ENCODE measurements at places on chromosomes 12 and 14.

- no peak for DNase-seq
Observed at GRCh38 chr14:35268946-35269345, 23.2 kb upstream of the PSMA6 start.

DNA sequence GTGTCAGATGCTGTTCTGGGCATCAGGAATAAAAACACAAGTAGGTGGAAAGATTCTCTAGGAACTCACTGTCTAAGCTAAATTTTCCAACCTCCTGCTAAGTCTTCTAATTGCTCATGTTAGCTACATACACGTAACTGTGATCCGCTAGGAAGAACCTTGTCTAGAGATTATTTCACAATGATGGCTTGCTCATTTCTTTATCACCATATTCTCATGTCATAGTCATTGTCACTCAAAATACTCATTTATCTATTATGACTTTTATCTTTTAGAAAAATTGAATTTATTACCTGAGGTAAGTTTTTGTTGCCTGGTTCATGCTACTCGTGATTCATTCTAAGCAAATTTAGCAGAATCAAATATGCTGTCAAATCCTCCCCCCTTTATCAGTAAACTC lies 1402.4 kb upstream of the FLRT2 start:
- DNase-seq = no peak

- DNase-seq = no peak
Observed at GRCh38 chr12:56126732-56127239, 1.3 kb upstream of the ESYT1 start.

- no peak for DNase-seq
Observed at GRCh38 chr14:59160506-59160905, 28.0 kb upstream of the DAAM1 start.

- no peak for DNase-seq
Observed at GRCh38 chr14:31717294-31718085, 156.3 kb downstream of the NUBPL start.

- DNase-seq = no peak
Observed at GRCh38 chr12:57247041-57247440, 3.9 kb downstream of the STAC3 start.

DNA sequence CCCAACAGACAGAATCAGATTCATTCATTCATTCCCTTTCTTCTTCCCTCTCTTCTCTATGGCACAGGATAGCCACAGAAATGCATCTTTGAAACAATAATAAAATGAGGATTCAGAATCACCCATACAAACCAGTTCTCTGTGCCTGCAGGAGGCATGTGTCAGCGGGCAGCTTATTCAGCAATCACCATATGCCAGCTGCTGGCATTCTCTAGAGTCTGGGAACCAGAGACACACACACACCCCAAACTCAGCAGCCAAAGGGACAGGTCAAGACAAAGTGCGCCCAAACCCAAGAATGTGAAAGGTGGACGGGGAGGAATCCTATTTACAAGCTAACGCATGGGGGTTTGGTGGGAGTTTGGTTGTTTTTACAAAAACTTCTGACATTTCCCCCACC lies 14.1 kb downstream of the ARF3 start:
- no peak for DNase-seq

DNA sequence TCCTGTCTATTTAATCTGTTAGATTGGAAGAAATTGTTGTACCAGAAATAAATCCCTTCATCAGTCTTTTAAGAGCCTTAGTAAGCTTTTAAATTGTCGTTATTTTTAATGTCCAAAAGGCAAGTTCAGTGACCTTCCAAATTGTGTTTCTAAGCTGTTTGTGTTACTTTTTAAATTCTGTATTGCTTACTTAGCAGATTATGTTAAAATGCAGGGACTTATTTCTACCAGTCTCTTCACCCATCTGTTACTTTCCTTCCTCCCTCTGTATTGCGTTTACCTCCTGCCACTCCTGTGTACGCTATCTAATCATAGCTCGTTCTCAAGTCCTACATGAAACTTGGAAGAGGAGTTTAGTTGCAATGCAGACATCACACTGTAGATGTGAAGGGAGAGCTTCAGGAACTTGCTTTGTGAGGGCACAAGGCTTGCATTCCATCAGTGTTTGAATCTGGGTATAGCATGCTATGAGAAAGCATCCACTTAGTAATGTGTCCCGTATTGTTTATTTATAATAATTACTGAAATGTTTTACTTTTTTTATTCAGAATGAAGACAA lies 406.5 kb upstream of the RGS6 start:
- no peak for DNase-seq

GRCh38 chr12:46359667-46360280 lies 12.8 kb downstream of the SLC38A2 start:
- DNase-seq = no peak

GRCh38 chr14:47194055-47194454 lies 481.4 kb downstream of the MDGA2 start:
- DNase-seq = no peak

DNA sequence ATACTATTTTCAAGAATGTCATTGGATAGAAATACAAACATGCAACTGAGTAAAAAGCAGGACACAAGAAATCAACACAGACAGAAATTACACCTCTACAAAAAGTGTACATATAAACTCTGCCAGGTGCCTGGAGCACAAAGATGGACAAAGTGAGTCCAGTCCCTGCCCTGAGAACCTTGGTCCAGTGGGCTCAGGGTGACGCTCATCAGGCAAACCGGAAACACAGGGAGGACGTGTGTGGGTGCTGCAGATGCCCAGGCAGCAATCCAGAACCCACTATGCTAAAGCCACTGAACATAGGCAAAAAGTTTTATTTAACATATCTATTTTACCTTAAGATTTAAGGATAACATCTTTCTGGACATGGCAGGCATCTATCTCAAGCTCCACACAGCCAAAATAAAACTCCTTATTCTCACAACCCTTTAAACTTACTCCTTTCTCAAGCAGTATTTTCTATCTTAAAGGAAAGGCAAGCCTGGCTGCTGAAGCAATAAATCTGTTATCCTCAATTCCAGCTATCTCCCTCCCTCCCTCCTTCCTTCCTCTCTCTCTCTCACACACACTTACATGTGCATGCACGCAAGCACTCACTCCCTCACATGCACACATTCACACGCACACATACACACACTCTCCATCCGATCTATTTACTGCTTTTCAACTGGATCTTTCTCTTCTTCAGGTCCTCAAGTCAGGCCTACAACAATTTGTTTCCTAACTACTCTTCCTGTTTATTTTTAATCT lies 10.2 kb downstream of the PPP1R13B start:
- no peak for DNase-seq

DNA sequence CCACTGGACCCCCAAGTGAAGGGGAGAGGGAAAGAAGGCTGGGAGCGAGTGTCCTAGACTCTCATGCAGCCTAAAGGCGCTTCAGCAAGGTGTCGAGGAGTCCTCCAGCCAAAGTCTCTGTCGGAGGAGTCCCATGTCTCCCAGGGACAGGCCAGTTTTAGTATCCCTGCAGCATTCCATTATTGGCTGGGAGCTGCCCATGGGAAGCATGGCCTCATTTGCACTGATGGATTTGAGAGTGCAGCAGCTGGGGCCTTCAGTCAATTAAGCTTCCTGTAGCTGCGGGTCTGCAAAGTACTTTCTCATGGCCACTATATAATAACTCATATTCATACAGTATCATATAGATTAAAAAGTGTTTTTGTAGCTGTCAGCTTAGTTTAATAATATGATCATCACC lies 12.4 kb upstream of the RPH3A start:
- DNase-seq = no peak

DNA sequence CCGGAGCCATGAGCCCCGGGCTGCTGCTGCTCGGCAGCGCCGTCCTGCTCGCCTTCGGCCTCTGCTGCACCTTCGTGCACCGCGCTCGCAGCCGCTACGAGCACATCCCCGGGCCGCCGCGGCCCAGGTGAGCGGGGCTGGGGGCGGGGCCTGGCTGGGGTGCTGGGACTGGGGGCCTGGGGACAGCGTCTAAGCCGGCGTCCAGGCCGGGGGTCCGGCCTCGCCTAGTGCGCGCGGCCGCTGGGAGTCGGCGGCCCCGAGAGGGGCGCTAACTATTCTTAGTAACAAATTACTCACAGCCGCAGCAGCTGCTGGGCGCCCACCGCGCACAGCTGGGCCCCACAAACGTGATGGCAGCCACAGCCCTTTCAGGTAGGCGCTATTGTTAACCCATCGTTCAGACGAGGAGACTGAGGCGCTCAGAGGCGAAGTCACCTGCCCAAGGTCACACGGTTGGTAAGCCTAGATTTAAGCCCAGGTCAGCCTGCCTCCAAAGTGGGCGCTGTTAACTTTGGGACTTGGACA lies 374 bp downstream of the CYP46A1 start:
- no peak for DNase-seq

GRCh38 chr14:70707138-70708038 lies 65.7 kb downstream of the TTC9 start:
- no peak for DNase-seq

- no peak for DNase-seq
Observed at GRCh38 chr12:51667269-51667668, 76.2 kb downstream of the SCN8A start.

- no peak for DNase-seq
Observed at GRCh38 chr14:104792101-104792884, 3.3 kb downstream of the AKT1 start.

DNA sequence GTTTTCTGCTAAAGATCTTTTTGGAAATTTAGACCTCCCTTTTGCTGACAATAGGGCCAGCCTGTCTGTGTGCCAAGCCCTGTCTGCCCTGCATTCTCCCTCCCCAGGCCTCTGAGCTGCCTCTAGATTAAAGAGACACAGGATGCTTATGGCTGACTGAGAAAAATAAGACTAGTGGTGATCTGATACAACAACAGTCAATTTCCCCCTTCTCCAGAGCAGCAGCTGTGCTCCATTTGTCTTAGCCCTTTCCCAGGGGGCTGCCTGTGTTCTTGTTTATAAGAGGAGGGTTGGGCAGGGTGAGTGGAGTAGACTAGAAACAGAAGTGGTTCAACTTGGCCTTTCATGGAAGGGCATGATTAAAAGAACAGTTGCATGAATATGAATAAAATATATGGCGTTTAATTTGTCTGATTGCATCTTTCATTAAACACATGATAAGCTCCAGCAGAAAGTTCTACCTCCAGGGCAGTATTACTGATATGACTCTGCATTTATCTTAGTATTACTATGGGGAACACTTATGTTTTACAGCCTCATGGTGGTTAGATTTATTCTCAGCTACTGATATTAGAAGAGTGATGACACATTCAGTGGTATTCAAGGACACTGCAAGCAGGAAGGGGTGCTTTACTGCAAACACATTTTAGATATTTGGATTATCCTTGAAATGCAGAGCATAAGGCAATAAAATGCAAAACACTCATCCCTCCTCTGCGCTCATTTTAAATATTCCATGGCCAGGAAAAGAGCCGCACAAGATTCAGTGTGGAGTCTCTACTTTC lies 150.2 kb upstream of the CLEC14A start:
- no peak for DNase-seq

- no peak for DNase-seq
Observed at GRCh38 chr14:86153480-86153879, 623.5 kb downstream of the FLRT2 start.

DNA sequence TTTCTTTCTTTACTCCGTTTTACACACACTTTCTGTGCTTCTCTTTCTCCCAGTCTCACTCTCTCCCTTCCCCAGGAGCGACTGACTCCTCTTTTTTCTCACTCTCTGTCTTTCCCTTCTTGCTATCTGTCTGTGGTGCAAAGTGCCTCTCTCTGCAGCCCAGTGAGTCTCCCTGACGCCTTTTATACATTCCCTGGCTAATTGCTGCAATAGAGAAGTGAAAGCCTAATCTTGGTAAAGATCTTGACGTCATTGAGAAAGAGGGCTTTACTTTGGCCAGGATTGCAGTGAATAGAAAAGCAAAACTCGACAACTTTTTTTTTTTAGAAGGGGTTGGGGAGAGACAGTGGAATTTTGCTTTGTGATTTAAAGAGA lies 706 bp upstream of the DIO2 start:
- DNase-seq = no peak

- DNase-seq = no peak
Observed at GRCh38 chr12:92899386-92900001, 29.6 kb downstream of the EEA1 start.

DNA sequence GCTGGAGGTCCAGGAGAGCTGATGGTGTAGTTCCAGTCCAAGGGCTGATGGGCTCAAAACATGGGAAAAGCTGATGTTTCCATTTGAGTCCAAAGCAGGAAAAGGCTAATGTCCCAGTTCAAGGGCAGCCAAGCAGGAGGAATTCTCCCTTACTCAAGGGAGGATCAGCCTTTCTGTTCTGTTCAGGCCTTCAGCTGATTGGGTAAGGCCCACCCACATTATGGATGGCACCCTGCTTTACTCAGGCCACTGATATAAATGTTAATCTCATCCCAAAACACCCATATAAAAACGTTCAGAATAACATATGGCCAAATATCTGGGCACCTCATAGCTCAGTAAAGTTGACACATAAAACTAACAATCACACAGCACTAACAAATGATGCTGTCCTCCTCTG lies 64.1 kb downstream of the SAMD4A start:
- DNase-seq = no peak

DNA sequence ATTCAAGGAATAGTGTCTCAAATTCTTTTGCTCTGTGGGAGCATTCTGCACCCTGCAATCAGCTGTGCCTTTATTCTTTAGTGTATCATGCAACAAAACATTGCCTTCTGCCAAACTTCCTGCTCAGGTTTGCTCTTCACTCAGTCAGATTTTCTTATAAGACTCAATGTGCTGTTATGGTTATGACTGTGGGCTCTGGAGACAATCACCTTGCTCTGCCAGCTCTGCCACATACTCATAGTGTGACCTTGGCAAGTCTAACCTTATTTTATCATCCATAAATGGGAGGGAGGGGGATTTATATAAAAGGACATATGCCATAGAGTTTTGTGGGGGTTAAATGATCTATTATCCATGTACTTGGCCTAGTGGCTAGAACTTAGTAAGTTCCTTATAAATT lies 51.3 kb downstream of the SRGAP1 start:
- DNase-seq = no peak

- DNase-seq = no peak
Observed at GRCh38 chr12:109762071-109762672, 48.5 kb downstream of the FAM222A start.

DNA sequence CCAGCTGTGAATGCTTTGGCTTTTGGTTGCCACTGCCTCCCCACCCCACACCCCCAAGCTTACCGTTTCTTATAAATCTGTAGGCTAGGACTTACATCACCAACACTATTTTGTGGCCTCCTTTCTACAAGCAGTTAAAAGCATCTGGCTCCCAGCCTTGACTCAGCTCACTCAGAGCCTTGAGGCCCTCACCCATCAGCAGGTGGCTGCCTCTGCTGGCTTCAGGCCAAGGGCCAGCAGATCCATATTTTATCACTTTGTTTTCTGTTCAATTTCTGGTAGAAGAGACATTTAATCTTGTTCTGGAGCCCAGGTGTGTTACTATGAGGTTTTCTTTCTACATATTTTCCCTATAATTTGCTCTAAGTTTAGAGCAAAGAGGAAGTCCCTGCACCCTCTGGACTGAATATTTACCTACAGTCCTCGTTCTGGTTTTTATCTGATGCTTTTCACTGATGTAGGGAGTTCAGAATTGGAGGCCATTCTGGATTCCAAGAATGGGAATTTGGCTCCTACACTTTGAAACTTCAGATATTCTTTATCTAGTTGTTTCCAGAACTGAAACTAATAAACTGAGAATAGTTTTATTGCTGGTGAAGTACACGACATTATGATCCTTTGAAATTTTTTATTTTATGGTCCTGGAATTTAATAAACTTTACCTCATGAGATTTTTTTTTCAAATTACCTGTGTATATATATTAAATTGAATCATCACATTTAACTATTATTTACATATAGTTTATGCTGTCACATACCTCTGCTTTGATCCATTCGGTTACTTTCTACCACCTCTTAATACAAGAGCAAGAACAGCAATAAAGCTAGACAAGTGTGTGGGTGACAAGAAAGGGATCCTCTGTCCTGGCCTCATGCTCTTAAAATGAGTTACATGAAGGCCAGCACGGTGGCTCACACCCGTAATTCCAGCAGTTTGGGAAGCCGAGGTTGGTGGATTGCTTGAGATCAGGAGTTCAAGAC lies 22.2 kb downstream of the PLBD1 start:
- no peak for DNase-seq
